ENCODE measurements at places on chromosomes 11 and 22.

- DNase-seq: no peak
Measured at GRCh38 chr22:20148414-20148813, 2.4 kb downstream of the CCDC188 start.

DNA sequence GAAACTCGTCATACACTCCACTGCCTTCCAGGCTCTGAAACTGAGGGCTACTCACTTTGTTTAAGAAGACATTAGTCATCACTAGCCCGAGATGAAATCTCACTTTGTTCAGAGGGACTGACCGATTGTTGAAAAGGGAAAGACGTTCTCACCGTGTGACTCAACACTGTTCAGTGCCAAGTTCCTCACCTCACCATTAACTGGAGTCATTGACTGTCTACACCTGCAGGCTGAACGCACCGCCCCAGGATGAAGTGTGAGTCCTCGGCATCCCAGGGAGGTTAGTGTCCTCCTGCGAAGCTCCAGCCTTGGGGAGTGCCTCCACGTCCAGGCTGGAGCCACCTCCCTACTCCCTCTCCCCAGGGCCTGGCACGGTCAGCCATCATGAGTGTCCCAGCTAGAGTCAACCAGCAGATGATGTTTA, 30.4 kb downstream of the FADD start:
- peak; percentile 38 for DNase-seq

DNA sequence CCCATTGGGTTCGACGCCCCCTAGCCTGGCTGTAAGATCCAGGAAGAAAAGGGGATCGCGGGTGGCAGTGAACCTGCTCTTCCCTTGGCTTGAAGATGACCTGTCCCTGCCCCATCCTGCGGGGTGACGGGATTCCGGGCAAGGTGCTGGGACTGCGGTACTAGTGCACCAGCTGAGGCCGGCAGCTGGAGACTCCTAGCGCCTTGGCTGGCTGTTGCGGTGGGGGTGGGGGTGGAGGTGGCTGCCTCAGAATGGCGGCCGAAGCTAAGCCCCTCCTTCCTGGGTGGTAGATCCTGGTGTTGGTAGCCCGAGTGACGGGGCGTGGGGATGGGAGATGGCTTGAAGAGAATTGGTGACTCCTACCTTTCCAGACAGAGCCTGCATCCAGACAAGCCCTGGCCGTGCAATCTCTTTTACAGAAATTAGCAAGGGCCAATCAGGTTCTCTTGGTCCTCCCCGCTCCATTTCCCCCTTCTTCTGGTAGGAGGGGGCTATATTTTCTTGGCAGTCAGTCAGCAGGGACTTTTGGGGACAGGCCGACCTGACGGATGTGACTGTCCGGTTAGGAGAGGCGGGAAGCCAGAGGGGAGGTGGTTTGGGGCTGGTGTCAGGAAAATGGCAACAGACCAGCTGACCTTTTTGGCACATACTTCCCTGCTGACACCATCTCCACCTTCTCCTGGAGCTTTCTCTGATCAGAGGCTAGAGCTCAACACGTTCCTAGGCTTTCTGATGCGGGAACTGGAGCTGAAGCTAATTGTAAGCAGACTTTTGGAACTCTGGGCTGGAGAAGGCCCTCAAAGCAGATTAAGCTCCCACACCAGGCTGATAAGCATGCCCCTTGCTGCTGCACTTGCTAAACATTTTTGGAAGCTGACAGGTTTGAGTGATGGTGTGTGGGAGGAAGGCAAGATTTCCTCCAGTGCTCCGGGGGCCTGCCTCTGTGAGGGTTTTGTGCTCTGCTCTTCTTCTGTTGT, 2.0 kb downstream of the NAV2 start:
- DNase-seq: peak; percentile 69

DNA sequence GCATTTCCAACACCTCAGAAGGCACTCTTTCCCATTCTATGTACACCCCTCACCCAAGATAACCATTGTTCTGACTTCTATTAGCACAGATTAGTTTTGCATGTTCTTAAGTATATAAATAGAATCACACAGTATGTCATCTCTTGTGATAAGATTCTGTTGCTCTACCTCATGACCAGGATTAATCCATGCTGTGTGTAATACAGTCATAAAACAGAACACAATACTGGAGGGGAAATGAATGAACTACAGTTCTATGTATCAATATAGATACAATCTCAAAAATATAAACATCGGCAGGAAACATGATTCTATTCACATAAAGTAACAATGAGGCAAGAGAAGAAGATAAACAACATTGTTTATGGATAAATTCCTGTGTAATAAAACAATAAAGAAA, 151.5 kb downstream of the ATG16L2 start:
- no peak for DNase-seq

- DNase-seq: no peak
Measured at GRCh38 chr11:59437770-59438169, 1.5 kb downstream of the OR5A1 start.

DNA sequence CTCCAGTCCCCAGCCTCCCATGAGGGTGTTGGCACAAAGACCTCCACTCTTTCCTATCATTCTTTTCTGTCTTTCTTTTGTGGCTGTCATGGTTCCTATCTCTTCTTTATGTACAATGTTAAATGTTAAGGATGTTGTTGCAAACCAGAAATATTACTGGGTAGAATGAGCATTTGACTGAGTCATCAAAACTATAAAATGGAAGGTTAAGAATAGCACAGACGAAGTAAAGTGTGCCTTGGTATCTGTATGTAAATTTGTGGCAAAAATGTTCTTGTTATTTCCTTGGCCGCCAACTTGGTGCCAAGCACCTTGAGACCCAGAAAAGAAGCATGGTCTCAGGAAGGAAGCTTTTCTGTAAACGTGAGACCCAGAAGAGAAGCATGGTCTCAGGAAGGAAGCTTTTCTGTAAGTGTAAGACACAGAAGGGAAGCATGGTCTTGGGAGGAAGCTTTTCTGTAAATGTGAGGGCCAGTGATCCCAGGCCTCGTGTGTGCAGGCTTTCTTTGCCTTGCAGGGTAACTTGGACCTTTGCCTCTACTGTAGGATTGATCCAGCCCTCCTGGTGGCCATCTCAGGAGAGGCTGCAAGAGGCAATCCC, 6.7 kb upstream of the PKP3 start:
- no peak for DNase-seq

DNA sequence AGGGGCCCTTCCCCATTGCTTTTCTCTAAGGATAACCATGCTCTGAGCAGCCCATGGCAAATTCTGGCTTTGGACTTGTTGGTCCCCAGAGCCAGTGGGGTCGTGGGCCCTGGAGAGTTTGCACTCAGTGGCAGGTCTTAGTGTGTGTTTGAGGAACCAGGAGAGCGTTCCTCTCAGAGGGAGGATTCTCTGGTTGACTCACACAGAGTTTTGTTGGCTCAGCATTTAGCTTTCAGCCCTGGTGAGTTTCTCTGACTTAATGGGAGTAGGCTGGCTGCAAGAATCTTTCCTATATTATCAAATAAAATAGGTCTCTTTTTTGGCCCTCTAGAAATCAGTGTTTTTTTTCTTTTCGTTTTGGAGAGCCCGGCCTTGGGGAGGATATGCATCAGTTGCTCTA, 20.9 kb downstream of the ST14 start:
- DNase-seq: peak; percentile 48

Data from GM03348 (cell line).